ENCODE measurements at places on chromosomes 5 and 9.

GRCh38 chr5:32627219-32627870 is 42.0 kb downstream of the SUB1 start:
- no peak for DNase-seq

GRCh38 chr9:133538851-133539833 is 4.6 kb downstream of the ADAMTSL2 start:
- DNase-seq = no peak

GRCh38 chr9:124273427-124274160 is 15.8 kb downstream of the NEK6 start:
- no peak for DNase-seq

- DNase-seq = peak; percentile 19
These were observed 16.2 kb downstream of the PHF2 start for GRCh38 chr9:93592643-93593021.
